ENCODE measurements at places on chromosomes 12 and 14.

DNA sequence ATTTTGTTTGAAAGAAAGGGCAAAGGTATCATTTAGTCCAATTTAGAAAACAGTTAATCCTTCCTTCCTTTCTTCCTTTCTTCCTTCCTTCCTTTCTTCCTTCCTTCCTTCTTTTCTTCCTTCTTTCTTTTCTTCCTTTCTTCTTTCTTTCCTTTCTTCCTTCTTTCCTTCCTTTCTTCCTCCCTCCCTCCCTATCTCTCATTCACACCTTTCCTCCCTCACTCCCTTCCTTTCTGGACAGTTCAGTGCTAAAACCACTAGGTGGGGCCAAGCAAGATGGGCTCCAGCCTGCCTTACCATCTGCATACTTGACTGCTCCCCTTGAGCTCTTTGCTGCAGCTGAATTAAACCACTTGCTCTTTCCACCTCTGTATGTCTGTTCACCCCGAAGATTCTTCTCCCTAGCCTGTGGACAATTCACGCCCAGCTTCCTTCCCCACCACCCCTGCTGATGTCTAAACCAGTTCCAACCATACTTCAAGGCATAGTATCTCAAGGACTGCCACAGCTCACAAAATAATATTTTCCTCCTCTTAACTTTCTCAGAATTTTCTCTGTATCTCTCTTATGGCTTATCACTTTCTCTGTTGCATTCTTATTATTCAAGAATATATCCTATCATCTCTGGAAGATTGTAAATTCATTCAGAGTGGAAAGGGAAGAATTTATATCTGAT, 78.0 kb downstream of the DBX2 start:
- DNase-seq, result no peak

GRCh38 chr12:29012673-29013072, 136.4 kb upstream of the FAR2 start:
- no peak for DNase-seq

- no peak for DNase-seq
Measured at GRCh38 chr12:104632724-104633201, 176.0 kb downstream of the CHST11 start.

- DNase-seq, result no peak
Measured at GRCh38 chr14:101243587-101244338, 317.5 kb upstream of the DIO3 start.

DNA sequence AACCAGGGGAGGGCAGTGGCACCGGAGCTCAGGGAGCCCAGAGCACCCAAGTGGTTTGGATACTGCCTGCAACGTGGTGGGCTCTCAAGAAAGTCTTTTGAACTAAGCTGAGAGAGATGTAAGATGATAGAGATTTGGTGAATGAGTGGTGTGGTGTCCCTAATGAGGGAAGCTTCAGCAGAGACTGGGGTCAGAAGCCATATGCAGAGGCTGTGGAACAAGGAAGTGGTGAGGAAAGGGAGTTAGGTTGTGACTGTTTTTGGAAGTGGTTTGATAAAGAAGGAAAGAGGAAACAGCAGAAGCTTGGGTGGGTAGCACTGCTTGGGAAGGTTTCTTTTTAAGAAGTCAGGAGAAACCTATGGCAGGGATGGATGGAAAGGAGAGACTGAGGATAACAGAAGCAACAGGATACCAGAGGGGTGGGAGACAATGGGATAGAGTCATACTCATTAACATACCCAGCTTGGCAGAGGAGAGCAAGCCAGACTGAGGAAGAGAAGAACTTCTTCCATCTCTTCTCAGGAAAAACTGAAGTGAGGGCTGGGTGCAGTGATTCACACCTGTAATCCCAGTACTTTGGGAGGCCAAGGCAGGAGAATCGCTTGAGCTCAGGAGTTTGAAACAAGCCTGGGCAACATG, 24.1 kb downstream of the SLC4A8 start:
- no peak for DNase-seq

DNA sequence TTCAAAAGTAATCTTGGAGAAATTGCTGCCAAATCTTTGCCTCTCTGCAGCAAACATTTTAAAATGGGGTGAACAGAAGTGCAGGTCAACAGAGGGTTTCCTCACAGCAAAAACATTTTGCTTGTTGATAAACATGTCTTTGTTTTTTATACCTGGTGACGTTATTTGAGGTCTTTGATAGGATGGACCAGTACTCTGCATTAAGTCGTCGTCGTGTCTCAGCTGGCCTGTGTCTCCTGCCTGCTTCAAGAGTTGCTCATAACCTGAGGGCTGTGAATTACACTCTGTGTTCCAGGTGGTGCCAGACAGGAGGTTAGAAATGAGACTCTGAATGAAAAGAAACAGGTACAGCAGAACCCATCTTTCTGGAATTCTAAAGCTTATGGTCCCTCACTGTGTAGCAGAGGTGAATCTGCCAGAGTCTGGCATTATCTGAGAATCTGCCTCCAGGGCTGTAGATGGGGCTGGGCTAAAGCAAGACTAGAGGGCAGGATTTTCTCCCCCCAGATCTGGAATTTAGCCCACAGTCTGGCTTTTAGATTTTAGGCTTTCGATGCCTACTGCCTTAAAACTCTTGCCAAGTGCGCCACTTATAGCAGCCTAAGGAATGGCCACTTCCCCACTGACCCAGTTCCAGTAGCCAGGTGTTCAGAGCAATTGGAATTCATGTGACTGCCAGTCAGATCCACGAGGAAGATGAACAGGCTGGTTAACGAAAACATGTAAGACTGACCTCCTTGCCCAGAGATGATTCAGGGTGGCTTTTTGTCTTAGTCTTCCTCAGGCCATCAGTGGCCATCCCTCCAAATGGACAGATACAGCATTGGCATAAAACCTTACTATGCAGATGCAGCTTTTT, 161.2 kb downstream of the PRKCH start:
- DNase-seq, result no peak

DNA sequence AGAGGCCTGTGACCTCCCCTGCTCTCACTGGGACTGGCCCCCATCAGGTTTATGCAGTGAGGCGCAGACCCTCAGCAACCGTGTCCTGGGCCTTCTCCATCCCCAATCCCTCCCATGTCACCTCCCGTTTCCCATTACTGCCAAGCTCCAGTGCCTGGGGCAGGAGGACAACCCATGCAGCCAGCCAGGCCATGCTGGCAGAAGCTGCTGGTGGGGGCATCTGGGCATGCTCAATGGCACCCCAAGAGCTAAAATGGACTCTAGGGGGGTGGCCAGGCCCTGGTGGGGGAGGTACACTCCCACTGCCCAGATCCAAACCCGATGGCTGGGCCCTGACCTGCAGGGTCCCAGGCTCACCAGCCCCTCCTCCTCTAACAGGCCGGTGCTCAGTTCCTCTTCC, 20.5 kb upstream of the GPR132 start:
- no peak for DNase-seq

DNA sequence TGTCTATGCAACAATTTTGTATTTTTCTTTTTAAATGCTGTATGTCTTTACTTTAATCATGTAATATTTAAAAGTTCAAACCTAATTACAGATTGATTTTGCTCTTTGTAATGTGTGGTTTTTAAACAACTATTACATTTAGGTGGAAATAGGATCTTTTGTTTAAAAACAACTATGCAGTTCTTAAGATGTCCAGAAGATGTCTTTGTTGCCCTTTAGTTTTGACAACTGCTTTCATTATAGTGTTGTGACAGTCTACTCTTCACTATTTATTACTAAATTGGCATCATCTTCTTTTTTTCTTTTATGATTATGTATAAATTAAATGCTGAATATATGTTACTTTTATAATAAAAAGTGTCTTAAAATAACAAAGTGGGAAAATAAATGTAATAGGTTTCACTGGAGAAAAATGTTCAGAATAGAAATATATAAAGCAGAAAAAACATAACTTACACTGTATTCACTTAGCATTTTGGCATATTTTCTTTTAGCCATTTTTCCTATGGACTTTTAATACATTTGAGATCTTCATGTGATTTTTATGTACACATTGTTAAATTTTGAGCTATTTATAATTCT, 27.1 kb upstream of the PCNX4 start:
- peak; percentile 17 for DNase-seq

- no peak for DNase-seq
Measured at GRCh38 chr12:124008595-124008994, 35.6 kb downstream of the ZNF664 start.

DNA sequence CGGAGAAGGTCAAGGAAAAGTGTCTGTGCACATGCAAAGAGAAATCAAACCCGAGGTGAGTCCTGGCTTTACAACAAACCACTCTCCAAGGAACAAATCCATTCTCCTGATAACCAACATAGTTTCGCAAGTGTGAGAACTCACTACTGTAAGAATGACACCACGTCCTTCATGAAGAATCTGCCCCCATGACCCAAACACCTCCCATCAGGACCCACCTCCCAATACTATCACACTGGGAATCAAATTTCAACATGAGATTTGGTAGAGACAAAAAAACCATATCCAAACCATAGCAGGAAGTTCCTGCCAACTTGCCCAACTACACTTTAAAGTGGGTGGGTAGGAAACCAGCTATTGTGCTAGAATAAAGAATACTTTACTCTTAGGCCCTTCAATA, 2.4 kb upstream of the ERC1 start:
- DNase-seq, result no peak

GRCh38 chr12:114306646-114307045, 99.3 kb downstream of the TBX5 start:
- no peak for DNase-seq

- no peak for DNase-seq
Measured at GRCh38 chr12:112597986-112598385, 179.2 kb downstream of the PTPN11 start.

- DNase-seq, result no peak
Measured at GRCh38 chr12:17381211-17381610, 708.8 kb downstream of the RERGL start.

- peak; percentile 58 for DNase-seq
Measured at GRCh38 chr12:65278576-65279368, at the start of gene MSRB3. MSRB3 (plus strand) TSS chr12:65278683; CDS start chr12:65308580, 29,897 bp downstream.

DNA sequence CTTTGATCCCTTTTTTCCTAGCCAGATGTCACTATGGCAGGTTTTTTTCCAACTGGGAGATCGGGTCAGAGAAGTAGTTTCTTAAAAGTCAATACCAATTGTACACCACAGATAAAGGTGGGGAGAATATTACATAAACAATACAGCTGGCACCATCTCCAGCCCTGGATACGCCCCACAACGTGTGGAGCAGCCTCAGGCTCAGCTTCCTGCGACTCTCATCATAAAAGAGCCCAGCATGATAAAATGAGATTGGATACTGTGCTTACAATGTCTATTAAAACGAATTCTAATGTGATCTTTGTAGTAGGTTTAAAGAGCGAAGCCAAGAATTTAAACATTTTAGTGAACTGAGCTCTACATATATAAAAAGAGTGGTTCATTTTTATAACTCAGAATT, 21.5 kb downstream of the EFCAB11 start:
- no peak for DNase-seq

DNA sequence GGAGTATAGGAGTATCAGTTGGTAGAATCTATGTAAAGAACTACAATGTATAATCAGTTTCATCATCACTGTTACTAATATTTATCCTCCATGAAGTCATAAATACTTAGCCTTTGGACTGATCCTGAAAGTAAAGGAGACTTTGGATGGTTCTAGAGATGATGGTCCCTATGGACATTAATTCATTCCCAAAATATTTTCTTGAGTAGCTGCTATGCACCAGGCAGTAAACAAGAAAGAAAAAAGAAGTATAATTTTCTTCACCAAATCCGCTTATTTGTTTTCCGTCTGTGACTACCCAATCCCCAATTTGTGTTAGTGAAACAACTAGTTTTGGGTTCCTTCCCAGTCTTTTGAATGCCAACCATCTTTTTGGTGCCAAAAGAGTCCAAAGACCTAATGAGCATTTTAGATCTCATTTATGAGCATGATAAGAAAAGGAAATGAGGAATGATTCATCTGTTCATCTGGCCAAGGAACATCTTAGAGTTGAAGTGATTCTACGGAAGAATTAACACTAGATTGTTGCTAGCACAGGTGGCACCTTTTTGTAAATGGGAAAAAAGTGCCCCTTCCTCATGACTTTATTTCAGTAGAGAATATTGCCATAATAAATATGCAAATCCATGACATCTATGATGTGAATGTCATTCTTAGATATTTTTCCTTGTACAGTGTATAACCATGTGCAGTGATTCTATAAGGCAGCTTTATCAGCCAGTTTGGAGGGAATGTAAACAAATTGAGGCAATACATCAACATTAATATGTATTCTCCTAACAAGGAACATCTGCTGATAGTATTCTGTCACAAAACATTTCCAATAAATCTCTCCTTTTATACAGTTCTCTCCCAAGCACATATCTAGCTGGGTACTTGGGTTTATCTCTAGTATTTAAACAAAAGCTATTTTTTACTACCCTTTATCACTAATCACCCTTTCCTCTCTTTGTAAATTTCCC, 85.1 kb upstream of the CCDC91 start:
- no peak for DNase-seq

- DNase-seq, result no peak
Measured at GRCh38 chr12:26633591-26634210, 199.3 kb downstream of the ITPR2 start.

DNA sequence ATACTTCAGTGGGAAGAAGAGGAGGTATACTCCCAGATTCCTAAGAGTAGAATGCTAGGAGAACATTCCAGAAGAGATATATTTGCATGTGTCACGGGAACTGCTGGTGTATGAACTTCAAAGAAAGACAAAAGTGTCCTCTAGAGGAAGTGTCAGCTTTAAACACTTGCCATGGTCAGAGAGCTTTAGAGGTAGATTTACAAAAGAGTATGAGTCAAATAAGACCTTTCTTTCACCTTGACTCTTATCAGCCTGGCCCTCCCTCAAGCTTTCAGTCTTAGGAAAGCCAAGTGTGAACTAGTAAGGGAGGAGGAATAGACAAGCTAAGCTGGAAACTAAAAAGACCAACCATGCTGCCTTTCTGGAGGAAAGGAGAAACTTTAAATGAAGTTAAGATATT, 34.7 kb downstream of the COX8C start:
- no peak for DNase-seq

GRCh38 chr14:39614297-39614923, 182.2 kb upstream of the FBXO33 start:
- DNase-seq, result no peak

Measured in GM06990 (cell line).